ENCODE measurements at places on chromosomes 12 and 14.

- DNase-seq, result no peak
Measured at GRCh38 chr12:91176915-91177314, 5.7 kb downstream of the DCN start.

DNA sequence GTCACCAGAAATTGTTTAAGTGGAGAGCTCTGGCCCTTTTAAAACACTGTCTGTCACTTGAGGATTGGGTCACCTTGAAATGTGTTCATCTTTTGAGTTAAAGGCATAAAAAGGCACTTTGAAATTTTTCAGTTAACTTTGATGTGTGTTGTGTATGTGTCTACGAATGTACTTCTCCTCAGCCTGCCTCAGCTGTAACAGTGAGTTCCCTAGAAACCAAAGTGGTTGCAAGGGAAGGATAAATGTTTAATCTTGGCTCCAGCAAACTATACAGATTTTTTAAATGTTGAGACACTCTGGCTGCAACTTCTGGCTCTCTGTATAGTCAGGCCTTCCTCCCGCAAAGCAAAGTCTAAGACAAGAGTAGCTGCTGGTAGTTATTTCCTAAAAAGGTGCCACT, 8.3 kb downstream of the DERA start:
- DNase-seq, result no peak

- DNase-seq, result no peak
Measured at GRCh38 chr12:96698965-96699364, 208.1 kb upstream of the NEDD1 start.

GRCh38 chr14:33733721-33734120, 217.2 kb downstream of the EGLN3 start:
- no peak for DNase-seq

DNA sequence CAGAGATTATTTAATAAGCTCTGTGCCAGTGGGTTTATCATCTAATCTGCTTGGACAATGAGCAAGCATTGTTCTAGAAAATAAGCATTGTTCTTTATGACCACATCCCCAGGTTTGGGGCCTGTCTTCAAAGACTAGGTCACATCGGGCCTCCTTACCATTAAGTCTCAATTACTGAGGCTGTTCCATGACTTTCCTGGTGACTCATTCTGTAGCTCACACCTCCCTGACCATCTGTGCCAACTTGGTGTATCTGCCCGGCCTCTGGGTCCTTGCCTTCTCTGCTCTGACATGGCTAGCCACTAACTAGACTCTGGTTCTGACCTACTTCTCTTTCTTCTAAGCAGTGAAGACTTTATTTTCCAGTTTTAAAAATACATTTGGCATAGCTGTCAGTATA, 44.4 kb upstream of the PLEKHA5 start:
- DNase-seq, result no peak

- no peak for DNase-seq
Measured at GRCh38 chr14:86675059-86675458, 1145.1 kb downstream of the FLRT2 start.

GRCh38 chr14:75232597-75232996, 46.0 kb upstream of the FOS start:
- DNase-seq, result no peak

DNA sequence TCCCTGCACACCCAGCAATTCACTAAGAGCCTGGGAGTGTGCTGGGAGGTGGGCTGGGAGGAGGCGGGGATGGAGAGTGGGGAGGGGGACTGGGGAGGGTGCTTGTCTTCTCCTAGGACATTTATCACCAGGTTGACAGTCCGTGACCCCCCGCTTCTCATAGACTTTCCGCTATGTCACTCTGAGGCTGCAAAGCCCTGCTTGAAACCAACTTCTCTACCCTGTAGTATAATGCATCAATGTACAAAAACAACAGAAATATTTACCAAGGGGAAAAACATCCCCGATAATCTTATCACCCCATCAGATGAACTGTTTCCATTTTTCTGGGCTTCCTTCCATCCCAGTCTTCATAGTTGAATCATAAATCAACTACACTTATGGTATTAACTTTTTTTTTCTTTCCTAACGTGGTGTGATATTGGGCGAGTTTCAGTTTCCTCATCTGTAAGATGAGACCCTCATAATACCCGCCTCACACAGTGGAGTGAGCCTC, 28.6 kb upstream of the BATF start:
- DNase-seq, result no peak

- peak; percentile 40 for DNase-seq
Measured at GRCh38 chr12:109844983-109845823, 12.0 kb upstream of the TRPV4 start.

GRCh38 chr12:128365651-128366231, 98.8 kb downstream of the TMEM132C start:
- DNase-seq, result no peak

GRCh38 chr12:57027805-57028153, 11.4 kb upstream of the TAC3 start:
- no peak for DNase-seq

- no peak for DNase-seq
Measured at GRCh38 chr12:30126944-30127343, 343.2 kb upstream of the TMTC1 start.

GRCh38 chr12:26195641-26196420, 458 bp downstream of the SSPN start:
- DNase-seq, result peak; percentile 9

DNA sequence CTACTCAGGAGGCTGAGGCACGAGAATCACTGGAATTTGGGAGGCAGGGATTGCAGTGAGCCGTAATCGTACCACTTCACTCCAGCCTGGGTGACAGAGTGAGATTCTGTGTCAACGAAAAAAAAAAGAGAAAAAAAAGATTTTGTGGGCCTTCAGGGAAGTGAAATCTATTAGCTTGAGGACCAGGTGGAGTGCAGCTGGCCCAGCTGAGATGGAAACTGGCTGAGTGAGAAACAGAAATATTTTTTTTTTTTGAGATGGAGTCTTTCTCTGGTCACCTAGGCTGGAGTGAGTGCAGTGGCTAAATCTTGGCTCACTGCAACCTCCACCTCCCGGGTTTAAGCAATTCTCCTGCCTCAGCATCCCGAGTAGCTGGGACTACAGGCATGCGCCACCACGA, 2.3 kb upstream of the CLEC4C start:
- no peak for DNase-seq

DNA sequence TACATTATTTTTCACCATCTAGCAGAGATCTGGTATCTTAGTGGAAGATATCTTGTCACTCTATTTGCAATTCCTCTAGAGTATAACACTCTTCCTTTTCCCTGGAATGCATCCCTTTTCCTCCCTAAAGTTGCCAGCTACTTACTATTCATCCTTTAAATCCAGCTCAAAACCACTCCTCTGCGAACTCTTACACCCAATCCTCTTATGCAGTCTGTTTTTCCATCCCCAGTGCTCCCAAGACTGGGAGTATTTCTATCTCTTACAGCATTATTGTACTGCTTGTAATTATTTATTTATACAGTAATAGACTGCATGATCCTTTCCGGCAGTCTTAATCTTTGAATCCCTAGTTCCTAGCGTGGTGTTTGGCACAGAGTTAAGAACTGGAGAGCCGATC, 2.9 kb upstream of the SRGAP1 start:
- DNase-seq, result no peak

GRCh38 chr12:48817873-48818830, at the start of gene CACNB3:
Gene CACNB3, plus strand, starts transcription at chr12:48818496. Its CDS starts 434 bp downstream, at chr12:48818930.
- DNase-seq, result no peak

GRCh38 chr12:16603260-16603915, 2.6 kb downstream of the LMO3 start:
- no peak for DNase-seq

GRCh38 chr12:31274520-31275300, 51.2 kb downstream of the SINHCAF start:
- no peak for DNase-seq

GRCh38 chr14:23639891-23640523, 3.8 kb downstream of the DHRS2 start:
- DNase-seq, result peak; percentile 32

GRCh38 chr14:39430762-39431415, 1.3 kb downstream of the FBXO33 start:
- no peak for DNase-seq

DNA sequence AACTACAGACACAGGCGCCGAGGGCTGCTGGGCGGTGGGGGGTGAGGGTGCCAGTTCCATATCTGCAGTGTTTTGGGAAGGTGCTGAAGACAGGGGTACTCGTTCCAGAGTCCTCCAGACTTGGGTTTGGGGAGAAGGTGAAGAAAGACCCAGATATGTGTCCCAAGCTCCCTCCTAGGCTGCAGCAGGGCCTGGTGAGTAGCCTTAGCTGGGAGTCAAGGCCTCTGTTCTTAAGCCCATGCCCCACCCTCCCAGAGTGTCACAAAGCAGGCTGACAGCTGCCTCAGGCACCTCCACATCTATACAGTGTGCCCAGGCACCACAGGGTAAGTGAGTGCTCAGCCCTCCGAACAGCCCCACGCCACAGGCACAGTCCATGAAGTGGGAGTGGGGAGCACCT, 4.3 kb downstream of the NCKAP5L start:
- DNase-seq, result no peak

GRCh38 chr12:99284161-99284560, 363.4 kb upstream of the GARIN6 start:
- no peak for DNase-seq

GRCh38 chr14:84959851-84960520, 570.0 kb upstream of the FLRT2 start:
- DNase-seq, result no peak

- DNase-seq, result no peak
Measured at GRCh38 chr14:102049258-102050025, 37.4 kb downstream of the HSP90AA1 start.

DNA sequence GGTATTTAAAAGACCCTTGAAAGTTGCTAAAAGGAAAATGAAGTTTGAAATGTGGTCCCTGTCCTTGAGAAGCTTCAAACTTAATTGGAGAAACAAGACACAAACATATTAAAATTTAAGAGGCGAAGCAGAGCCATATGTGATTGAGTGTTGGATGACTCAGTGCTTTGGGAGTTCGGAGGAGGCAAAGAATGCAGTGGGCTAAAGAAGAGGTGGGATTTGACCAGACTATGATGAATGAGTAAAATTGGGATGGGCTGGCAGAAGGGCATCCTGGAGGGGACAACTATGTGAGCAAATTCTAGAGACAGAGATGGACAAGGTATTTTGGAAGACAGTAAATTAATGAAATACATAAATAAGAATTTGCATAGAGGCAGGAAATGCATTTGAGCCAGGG, 358.6 kb downstream of the EGLN3 start:
- DNase-seq, result no peak

DNA sequence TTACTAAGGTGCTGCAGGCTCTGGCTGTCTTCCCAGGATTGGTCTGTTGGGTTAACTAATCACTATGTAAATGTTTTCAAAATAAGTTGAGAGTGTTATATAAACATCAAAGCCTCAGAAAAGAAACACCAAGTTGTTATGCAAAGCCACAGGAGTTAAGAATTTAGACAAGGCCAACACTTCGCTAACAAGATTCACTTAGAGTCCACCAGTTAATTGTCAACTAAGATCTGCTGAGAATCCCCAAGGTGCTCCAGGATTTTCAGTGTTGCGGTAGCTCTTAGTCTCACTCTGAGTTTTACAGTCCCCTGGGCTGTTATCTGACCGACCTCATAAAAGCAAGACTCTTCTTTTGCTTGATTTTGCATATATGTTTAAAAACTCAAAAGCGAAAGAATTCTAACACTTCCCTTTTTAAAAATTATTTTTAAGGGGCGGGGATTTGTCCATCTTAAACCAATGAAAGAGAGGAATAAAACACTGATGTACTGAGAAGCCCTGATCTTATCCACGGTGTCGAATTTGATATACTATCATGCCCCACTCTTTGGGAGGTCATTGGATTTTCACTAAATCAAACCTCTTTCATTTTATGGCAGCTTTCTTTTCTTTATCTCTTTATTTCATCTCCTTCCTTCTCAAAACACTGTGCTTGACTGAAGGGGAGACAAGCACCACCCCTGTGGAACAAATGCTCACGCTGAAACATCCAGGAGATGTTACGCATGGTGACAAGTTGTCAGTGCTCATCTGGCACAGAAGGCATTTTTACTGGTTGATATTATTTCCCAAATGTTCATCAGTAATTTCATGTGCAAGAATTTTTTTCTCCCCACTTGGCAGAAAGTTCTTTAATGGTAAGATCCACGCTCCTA, 7.0 kb downstream of the NIN start:
- DNase-seq, result no peak

GRCh38 chr12:21413369-21414277, 23.8 kb upstream of the PYROXD1 start:
- DNase-seq, result no peak

DNA sequence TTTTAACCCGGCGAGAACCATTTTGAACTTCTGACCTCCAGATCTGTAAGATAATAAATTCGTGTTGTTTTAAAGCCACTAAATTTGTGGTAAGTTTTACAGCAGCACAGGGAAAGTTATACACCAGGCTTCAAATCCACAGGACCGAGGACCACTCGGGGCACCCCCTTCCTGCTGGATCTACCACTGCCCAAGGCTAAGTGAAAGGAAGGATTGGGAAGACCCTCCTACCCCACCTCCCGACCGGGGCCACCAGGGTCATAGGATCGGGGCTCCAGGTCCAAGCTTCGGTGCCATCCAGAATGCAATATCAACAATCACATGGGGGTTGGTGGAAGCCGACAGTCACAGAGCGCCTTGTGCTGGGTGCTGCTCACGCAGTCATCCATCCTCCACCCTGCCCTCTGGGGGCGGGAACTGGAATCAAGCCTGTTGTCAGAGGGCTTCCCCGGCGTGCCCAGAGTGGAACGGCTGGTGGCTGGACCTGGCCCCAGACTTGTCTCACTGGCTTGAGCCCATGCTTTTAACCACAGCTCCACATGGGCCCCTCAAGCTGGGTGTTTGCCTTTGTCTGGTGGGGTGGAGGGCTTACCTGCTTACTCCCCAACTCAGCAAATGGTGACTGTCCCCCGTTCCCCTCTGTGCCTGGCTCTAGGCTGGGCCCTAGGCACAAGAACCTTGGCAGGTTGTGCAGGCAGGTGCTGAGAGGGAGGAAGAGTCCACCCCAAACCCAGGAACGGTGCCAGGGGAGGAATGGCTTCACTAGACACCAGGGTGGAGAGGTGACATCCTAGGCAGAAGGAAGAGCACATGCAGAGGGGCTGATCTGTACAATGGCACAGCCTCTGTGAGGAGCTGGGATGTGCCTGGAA, 180.3 kb upstream of the RTL1 start:
- DNase-seq, result no peak

GRCh38 chr14:75109877-75110276, 17.0 kb downstream of the NEK9 start:
- no peak for DNase-seq

DNA sequence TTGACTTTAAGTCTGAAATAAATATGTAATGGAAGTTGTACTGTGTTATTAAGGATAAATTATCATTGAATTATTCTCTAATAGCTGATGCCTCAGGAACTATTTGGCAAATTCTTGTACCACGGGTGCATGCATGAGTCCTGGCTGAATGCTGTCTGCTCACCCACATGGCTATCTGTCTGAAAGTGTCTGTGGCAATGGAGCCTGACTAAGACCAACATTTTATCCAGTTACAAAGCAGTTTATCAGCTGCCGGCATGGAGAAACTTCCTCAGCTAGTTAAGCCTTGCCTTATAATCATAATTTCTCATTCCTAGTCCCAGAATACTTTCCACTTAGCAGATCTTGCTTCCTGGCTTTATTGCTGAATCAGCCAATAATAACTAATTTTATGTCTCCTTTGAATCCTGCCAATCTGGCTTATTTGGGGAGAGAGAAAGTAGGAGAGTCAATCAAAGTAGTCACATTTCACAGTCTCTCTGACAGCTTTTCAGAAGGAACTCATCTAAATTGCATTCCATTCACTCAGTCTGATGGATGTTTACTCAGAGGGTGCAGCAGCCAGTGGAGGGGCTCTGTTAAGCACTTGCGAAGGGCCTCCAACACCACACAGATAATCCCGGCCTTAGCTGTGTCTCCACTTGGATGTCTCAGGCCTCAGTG, 280.6 kb upstream of the CLEC14A start:
- no peak for DNase-seq

All from smooth muscle cell of the brain vasculature (primary cell).